Epithelial cell of proximal tubule (primary cell): ENCODE measurements at places on chromosomes 7 and 10. TPM values are rescaled to one million over a fixed set of nuclear protein-coding genes. Genes with fewer than 3 reads are reported as not detected.

PTN gene
- 16.8 and 21.5 TPM in 2 replicates for total RNA-seq

PNLIPRP2 gene
- total RNA-seq = not detected in 2 replicates

AKR1C3 gene
- 2.1 and 2.2 TPM in 2 replicates for total RNA-seq

NPSR1 gene
- total RNA-seq = not detected in 2 replicates
